NCI-H510A (cell line): ENCODE measurements at places on chromosomes 11 and 22.

DNA sequence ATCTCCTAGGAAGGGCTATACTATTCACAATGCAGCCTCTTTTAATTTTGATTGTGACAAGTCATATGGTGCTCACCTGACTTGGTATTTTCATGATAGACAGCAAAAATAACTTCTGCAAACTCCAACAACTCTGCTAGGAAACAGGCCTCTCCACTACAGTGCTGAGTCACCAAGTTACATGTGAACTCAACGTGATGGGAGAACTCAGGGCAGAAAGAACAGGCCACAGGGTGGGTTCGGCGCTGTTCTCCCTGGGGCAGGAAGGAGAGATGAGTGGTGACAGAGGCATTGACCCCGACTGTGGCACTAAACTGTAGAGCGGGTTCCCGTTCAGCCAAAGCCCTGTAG, 76.6 kb upstream of the UCP3 start:
- DNase-seq: no peak

- no peak for DNase-seq
Observed at GRCh38 chr11:130086669-130087068, 17.0 kb downstream of the APLP2 start.

- DNase-seq: no peak
Observed at GRCh38 chr22:32617903-32618302, 143.3 kb downstream of the FBXO7 start.

GRCh38 chr11:10659339-10660216, 34.0 kb downstream of the IRAG1 start:
- no peak for DNase-seq

GRCh38 chr22:29872144-29872893, 10.7 kb upstream of the MTMR3 start:
- no peak for DNase-seq

DNA sequence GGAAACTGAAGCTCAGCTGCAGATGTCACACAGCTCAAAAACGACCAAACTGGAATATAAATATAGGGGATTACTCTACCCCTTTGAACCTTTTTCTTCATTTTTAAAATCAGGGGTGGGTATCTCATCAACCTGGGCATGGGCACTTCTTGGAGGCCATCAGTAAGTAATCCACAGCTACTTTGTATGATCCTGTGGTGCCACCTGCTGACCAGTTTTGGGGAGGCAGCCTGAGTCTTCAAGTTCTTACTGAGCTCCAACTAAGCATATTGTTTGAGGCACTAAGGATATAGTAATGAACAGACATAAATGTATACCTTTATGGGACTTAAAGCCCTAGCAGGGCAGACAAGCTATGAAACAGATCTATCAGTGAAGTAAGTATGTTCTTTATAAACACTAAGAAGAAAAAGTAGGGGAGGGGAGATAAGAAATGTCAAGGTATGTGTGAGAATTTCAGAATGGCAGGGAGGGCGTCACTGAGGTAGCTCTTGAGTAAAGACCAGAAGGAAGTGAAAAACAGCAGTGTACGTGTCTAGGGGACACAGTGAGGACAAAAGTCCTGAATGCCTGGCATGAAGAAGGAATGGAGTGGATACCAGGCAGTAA, 18.4 kb downstream of the TUB start:
- no peak for DNase-seq

- no peak for DNase-seq
Observed at GRCh38 chr11:9923280-9923679, 259.4 kb downstream of the SWAP70 start.

- no peak for DNase-seq
Observed at GRCh38 chr11:95378111-95378510, 147.1 kb upstream of the SESN3 start.

GRCh38 chr11:14373941-14374646, 15.1 kb upstream of the RRAS2 start:
- no peak for DNase-seq

DNA sequence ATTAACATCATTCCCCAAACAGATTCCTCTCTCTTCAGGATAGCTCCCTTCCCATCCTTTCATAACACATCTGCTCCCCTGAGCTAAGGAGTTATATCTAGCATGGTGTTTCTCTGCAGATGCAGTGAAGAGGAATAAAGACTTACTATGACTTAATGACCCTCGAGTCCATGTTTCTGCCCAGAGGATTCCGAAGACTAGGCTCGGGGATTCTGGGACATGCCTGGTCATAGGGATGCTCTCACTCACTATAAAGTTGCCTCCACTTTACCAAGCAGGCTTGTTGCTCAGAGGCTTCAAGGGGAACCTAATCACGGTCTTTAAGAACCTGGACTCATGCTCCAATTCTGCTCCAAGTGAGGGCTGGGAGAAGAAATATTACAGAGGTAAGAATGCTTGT, at the start of gene OR52E4:
Gene OR52E4 (plus strand): TSS at position 301 of the 400 bp plus-strand sequence. CDS start 3,664 bp downstream, outside the sequence.
- DNase-seq: no peak

DNA sequence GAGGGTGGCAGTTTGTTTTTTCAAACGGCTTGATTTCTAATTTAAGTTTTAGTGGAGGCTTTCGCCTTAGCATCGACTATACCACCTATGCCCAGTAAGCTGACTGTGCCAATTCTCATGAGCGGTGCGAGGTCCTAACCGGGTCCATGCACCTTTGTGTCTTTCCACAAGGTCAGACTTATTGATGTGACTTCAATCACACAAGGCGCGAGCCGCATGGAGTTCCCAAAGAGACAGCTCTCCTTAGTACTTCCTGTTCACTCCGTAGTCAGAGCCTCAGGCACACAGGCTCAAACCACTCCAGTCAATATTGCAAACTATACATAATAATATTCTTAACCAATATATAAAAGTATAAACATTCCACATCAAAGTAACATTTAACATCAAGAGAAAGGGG, 18.2 kb downstream of the ST14 start:
- no peak for DNase-seq

- DNase-seq: no peak
Observed at GRCh38 chr22:44199164-44199563, 18.4 kb downstream of the PARVG start.

- no peak for DNase-seq
Observed at GRCh38 chr11:8357891-8358566, 94.4 kb upstream of the LMO1 start.

DNA sequence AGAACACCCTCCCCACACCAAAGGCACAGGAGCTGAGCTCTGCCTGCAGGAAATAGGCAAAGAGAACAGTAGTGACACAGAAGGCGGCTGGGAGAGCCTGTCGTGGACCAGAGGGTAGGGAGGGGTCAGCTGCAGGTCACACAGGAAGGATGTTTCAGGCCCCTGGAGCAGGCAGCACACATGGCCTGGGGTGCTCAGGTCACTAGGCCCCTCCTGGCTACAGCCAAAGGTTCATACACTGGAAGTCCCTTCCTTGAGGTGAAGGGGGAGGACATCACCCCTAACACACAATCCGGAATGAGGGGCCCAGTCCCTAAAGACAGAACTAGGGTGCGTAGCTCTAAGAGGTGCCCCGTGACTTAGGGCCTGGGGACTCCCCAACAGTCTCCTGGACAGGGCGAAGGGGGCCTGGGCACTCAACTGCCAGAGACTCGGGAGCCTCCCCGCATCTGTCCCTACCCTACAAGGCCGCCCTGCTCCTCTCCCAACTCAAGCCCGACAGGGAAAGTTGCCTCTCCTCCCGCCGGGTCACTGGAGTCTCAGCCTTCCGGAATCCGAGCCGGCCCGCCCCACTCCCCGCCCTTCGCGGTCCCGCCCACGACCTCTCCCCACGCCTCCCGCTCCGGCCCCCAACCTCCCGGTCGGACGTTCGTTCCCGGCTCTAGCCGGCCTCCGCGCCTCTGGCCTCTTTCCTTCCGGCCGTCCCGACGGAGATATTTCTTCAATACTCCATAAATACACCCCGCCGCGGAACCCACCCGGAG, at the start of gene CYB5R2:
Gene CYB5R2 (minus strand): TSS at position 541 of the 764 bp plus-strand sequence. CDS start 675 bp downstream, outside the sequence.
- no peak for DNase-seq

DNA sequence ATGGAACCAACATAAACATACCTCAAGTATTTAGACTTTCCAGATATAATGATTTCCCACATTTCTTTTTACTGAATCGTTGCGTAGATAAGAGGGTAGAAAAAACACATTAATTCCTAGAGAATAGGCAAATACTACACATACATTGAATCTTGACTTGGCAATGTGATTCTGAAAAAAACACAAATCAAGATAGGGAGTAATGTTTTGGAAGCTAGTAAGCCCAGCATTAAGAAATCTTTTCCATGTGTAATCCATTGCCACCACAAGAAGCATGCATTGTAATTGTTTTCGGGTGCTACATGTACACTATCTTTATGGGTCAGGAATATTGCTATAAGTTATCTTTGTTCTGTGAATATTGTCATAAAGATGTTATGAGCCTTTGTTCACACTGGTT, 269.8 kb upstream of the PDGFD start:
- DNase-seq: no peak

GRCh38 chr22:32752326-32752725, 49.2 kb upstream of the TIMP3 start:
- no peak for DNase-seq

DNA sequence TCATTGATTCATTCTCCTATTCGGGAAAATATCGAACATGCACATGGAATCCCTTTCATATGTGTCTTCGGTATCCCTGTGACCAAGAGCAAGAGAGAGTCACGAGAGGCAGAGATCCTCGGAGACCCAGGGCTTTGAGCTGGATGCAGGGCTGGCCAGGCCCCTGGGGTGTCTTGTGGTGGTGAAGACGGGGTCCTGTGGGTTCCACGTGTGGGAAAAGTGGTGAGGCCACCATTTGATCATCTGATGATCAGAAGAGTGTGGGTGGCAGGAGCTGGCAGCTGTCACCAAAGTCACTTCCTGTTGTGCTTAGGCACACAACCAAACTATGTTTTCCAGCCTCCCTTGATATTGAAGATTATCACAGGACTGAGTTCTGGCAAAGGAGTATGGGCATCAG, 94.0 kb downstream of the BRD1 start:
- no peak for DNase-seq

GRCh38 chr11:112925516-112926310, 35.5 kb upstream of the NCAM1 start:
- DNase-seq: no peak

DNA sequence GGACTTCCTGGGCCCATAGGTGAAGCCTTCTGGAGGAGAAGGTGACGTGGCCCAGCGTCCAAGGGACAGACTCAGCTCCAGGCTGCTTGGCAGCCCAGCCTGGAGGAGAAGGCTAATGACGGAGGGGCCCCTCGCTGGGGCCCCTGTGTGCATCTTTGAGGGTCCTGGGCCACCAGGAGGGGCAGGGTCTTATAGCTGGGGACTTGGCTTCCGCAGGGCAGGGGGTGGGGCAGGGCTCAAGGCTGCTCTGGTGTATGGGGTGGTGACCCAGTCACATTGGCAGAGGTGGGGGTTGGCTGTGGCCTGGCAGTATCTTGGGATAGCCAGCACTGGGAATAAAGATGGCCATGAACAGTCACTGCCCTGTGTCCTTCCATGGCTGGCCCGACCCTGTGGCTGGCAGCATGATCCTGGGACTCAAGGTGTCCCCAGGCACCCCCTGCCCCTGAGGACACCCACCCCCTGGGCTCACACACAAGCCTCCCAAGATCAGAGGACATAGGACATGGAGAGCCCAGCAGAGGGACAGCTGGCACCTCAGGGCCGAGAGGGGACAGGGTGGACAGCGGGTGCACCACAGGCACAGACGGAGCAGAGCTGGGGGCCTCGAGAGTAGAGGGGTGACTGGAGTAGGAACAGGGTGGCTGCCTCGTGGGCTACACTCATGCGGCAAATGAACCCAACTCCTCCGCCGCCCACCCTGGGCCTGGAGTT, 10.1 kb downstream of the SIGIRR start:
- no peak for DNase-seq

DNA sequence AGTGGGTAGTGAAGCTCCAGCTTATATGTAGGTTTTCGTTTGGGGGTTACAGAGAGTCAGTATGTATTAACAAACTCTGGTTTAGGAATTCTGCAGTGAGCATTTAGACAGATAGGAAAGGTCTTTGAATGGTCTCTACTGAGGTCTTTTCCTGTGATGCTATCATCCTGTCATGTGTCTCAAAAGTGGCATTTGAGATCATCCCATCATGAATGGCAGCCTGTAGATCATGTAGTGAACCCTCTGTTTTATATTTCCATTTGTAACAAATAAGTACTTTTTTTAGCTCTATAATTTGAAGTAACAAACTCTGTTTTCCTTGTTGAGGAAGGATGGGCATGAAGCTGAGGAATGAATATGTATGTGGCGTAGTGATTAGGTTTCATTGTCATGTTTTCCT, 76.2 kb downstream of the PPP6R3 start:
- DNase-seq: no peak

- DNase-seq: no peak
Observed at GRCh38 chr11:116688202-116688540, 84.6 kb downstream of the BUD13 start.

DNA sequence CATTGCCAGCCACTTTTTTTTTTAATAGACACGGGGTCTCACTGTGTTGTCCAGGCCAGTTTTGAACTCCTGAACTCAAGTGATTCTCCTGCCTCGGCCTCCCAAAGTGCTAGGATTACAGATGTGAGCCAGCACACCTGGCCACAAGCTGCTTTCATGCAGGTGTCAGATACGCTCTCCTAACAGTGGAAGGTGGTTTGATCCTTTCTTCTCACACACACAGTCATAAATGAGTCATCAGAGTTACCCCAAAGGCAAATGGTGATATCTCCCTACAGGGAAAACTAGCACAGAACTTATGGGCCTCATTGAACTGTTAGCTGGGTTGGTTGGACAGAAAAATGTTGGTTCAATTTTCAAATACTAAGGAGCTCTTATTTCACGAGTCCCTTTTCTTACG, 38.2 kb upstream of the UBASH3B start:
- no peak for DNase-seq

- no peak for DNase-seq
Observed at GRCh38 chr11:129163714-129164164, 28.4 kb downstream of the ARHGAP32 start.

GRCh38 chr11:132712466-132712865, 819.8 kb downstream of the OPCML start:
- no peak for DNase-seq

GRCh38 chr22:39416319-39416718, 16.7 kb downstream of the TAB1 start:
- DNase-seq: no peak

DNA sequence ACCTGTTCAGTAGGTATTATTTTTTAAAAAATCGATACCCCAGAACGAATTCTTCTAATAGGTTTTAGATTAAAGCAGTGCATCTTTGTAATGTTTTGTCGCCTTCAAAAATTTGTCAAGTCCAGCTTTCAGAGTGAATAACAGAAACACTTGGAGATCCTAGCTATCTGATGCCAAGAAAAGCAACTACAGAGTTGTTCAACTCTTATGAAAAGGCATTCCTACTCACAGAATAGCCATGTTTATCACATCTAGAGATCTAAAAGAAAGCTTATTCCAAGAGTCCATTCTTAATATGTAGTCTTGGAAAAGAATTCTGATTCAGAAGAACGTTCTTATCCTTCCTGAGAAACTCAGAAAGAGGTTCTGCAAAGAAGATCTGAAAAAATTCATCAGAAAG, 268.5 kb downstream of the TTC28 start:
- no peak for DNase-seq

GRCh38 chr22:39545386-39546365, 13.1 kb upstream of the RPS19BP1 start:
- DNase-seq: no peak

GRCh38 chr11:64849598-64850356, 5.3 kb upstream of the CDC42BPG start:
- DNase-seq: no peak

- DNase-seq: no peak
Observed at GRCh38 chr11:123418351-123419114, 11.5 kb upstream of the GRAMD1B start.

- DNase-seq: no peak
Observed at GRCh38 chr11:11072067-11072466, 214.2 kb upstream of the ZBED5 start.

- DNase-seq: no peak
Observed at GRCh38 chr11:79276736-79277325, 164.0 kb downstream of the TENM4 start.
